ENCODE measurements at places on chromosomes 12 and 14. TPM values are rescaled to one million over a fixed set of nuclear protein-coding genes. Genes with fewer than 3 reads are reported as not detected.

- H3K4me3 ChIP-seq, result no peak overlapping the region
- no peak for DNase-seq
- no peak overlapping the region for H3K27ac ChIP-seq
- peaks cover 8% of the 10 kb centered on the region for H3K4me1 ChIP-seq
- no peaks in the 10 kb centered on the region for H3K36me3 ChIP-seq
Observed at GRCh38 chr12:77323788-77324415, 258.5 kb upstream of the E2F7 start.

The CDK17 gene
- total RNA-seq, result 29.8 TPM

DNA sequence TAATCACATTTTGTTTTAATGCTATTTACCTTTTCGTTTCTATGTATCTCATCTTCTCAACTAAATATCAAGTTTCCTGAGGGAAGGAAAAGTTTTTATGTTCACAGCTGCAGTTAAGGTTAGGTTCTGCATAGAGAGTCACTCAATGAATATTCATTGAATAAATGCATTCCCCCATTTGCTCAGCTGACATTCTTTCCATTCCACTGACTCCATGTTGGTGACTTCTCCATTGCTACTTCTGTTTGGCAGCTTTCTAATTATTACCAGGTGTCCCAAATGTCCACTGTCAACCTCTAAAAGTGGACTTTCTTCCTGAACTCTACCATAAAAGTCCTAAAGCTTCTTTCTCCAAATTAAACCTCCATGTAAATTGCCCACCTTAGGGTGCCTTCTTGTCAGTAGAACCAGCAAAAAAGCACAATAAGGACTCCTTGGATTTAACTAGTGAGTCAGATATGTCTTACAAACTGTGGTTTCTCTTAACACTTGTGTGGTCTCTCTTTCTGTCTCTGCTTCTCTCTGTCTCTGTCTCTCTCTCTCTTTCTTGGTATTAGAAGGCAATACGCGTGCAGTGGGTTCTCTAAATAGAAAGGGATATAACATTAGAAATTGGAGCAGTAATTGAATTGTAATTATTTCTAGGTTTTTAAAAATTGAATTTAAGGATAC lies 85.9 kb downstream of the TMEM117 start:
- H3K4me3 ChIP-seq, result no peak overlapping the region
- H3K27ac ChIP-seq, result no peak overlapping the region
- H3K36me3 ChIP-seq, result no peaks in the 10 kb centered on the region
- no peaks in the 10 kb centered on the region for H3K27me3 ChIP-seq

- no peak for DNase-seq
- no peak overlapping the region for H3K27ac ChIP-seq
- no peaks in the 10 kb centered on the region for H3K36me3 ChIP-seq
- H3K27me3 ChIP-seq, result no peaks in the 10 kb centered on the region
Observed at GRCh38 chr12:44550377-44550776, 325.7 kb downstream of the NELL2 start.

The GPR137C gene
- total RNA-seq, result not detected

- H3K27me3 ChIP-seq, result no peaks in the 10 kb centered on the region
- no peaks in the 10 kb centered on the region for H3K36me3 ChIP-seq
- no peak overlapping the region for H3K27ac ChIP-seq
- DNase-seq, result peak; percentile 11
Observed at GRCh38 chr12:52821826-52822660, 8.1 kb upstream of the KRT4 start.

DNA sequence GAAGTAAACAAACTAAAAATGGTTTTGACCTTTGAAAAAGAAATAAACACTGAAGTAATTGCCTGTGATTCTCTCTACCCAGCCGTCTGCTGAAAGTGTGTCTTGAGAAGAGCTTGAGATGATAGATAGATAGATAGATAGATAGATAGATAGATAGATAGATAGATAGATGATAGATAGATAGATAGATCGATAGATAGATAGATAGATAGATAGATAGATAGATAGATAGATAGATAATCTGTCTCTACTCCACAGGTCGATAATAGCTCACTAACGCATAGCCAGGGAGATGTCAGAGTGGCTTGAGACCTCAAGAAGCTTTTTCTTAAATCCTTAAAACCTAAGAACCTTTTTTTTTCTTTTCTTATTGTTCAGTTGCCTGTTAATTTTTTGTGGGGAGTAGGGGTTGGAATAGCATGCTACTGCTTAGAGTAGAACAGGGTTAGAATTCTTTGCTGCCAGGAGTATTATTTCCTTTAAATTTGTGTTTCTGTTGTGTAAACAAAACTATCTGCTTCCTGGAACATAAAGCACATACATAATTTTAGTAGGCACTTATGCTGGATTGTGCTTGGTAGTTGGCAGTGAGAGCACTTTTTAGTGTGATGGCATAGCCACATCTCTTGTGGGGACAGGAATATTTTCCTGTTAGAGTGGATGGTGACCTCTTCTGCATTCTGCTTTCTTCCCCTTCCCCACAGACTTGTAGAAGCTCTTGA lies 169.5 kb downstream of the FBXL14 start:
- H3K4me1 ChIP-seq, result no peaks in the 10 kb centered on the region
- no peak overlapping the region for H3K4me3 ChIP-seq
- H3K27ac ChIP-seq, result no peak overlapping the region
- no peaks in the 10 kb centered on the region for H3K27me3 ChIP-seq

DNA sequence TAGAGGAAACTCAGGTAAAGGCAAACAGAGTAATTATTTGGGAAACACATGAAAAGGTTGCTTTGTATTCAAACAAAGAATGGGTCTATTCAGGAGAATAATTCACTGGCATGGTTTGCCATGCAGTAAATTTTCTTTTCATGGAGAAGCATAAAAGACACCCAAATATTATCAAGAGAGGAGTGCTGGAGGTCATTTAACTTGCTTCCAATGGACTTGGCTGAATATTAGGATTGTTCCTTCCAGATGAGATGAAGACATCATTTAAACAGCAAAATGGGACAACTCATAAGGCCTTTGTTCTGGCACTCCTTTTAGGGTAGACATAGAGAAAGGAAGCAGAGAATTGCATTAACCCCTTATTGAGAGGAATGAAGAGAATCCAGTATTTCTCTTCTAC lies 38.7 kb downstream of the WIF1 start:
- DNase-seq, result no peak
- no peaks in the 10 kb centered on the region for H3K27me3 ChIP-seq
- H3K36me3 ChIP-seq, result no peaks in the 10 kb centered on the region
- H3K27ac ChIP-seq, result no peak overlapping the region

- H3K27ac ChIP-seq, result no peak overlapping the region
- DNase-seq, result peak; percentile 29
- peaks cover 37% of the 10 kb centered on the region for H3K4me1 ChIP-seq
- no peaks in the 10 kb centered on the region for H3K36me3 ChIP-seq
- H3K27me3 ChIP-seq, result no peaks in the 10 kb centered on the region
Observed at GRCh38 chr12:13094367-13094766, 9.1 kb downstream of the GSG1 start.

Measured in body of pancreas (tissue), 4 donors.